G401 (cell line): ENCODE measurements at places on chromosomes 12 and 14. TPM values are rescaled to one million over a fixed set of nuclear protein-coding genes. Genes with fewer than 3 reads are reported as not detected.

YY1 gene
- 60.4 and 70.4 TPM in 2 replicates for total RNA-seq

IL31 gene
- total RNA-seq: not detected in 2 replicates

SSTR1 gene
- total RNA-seq: not detected in 2 replicates

HOXC4 gene
- total RNA-seq: 2.5 and 3.9 TPM in 2 replicates

DENND5B gene
- total RNA-seq: 6.1 and 13.0 TPM in 2 replicates

HOXC5 gene
- total RNA-seq: not detected in 2 replicates

RTN1 gene
- not detected in 2 replicates for total RNA-seq

FAM181A gene
- not detected in 2 replicates for total RNA-seq

CLEC2D gene
- total RNA-seq: 0.20 and 4.3 TPM in 2 replicates

PPM1H gene
- 42.6 and 65.7 TPM in 2 replicates for total RNA-seq

FOXM1 gene
- total RNA-seq: 18.8 and 36.1 TPM in 2 replicates

FRMD6 gene
- 1.4 and 1.5 TPM in 2 replicates for total RNA-seq

SERPINA12 gene
- total RNA-seq: not detected in 2 replicates

KERA gene
- total RNA-seq: not detected in 2 replicates

KRT71 gene
- not detected in 2 replicates for total RNA-seq

NELL2 gene
- not detected in 2 replicates for total RNA-seq

POTEM gene
- total RNA-seq: not detected in 2 replicates

CATSPERB gene
- not detected in 2 replicates for total RNA-seq

RIPK3 gene
- total RNA-seq: not detected in 2 replicates

CMKLR1 gene
- not detected in 2 replicates for total RNA-seq

MIP gene
- total RNA-seq: not detected in 2 replicates

PZP gene
- not detected in 2 replicates for total RNA-seq

COL2A1 gene
- total RNA-seq: 0.74 and 3.1 TPM in 2 replicates

IFNG-AS1 gene
- total RNA-seq: not detected in 2 replicates

PTMS gene
- 259 and 267 TPM in 2 replicates for total RNA-seq

FGF6 gene
- not detected in 2 replicates for total RNA-seq

PROX2 gene
- not detected in 2 replicates for total RNA-seq

GLIPR1 gene
- total RNA-seq: 0.64 and 0.68 TPM in 2 replicates

EGLN3 gene
- total RNA-seq: 3.9 and 4.8 TPM in 2 replicates

TAC3 gene
- 0.85 TPM in 1 of 2 replicates, not detected in the other for total RNA-seq

PTPRQ gene
- total RNA-seq: not detected in 2 replicates

MBIP gene
- total RNA-seq: 5.8 and 9.6 TPM in 2 replicates

METAP2 gene
- total RNA-seq: 62.9 and 91.2 TPM in 2 replicates

NRXN3 gene
- not detected in 2 replicates for total RNA-seq

CLEC1B gene
- total RNA-seq: not detected in 2 replicates

RFX4 gene
- not detected in 2 replicates for total RNA-seq

TRIP11 gene
- total RNA-seq: 8.8 and 12.4 TPM in 2 replicates

C12orf54 gene
- total RNA-seq: not detected in 2 replicates

ST8SIA1 gene
- not detected in 2 replicates for total RNA-seq

MSI1 gene
- 6.3 and 24.6 TPM in 2 replicates for total RNA-seq

SYT1 gene
- total RNA-seq: not detected in 2 replicates

CCDC196 gene
- not detected in 2 replicates for total RNA-seq

MAP3K12 gene
- total RNA-seq: 29.5 and 32.8 TPM in 2 replicates

C14orf39 gene
- 0.06 TPM in 1 of 2 replicates, not detected in the other for total RNA-seq

DBX2 gene
- not detected in 2 replicates for total RNA-seq

SSPN gene
- 1.7 and 2.9 TPM in 2 replicates for total RNA-seq

PRB2 gene
- total RNA-seq: not detected in 2 replicates

NFATC4 gene
- 41.4 and 45.5 TPM in 2 replicates for total RNA-seq

DNAI7 gene
- total RNA-seq: 0.20 and 0.37 TPM in 2 replicates

KCNMB4 gene
- total RNA-seq: 0.43 and 1.1 TPM in 2 replicates

IAPP gene
- not detected in 2 replicates for total RNA-seq

TRMT61A gene
- 17.6 and 29.3 TPM in 2 replicates for total RNA-seq
